ENCODE measurements at places on chromosomes 3 and 15. TPM values are rescaled to one million over a fixed set of nuclear protein-coding genes. Genes with fewer than 3 reads are reported as not detected.

The SEMA3B gene
- 5.4 TPM for total RNA-seq

The CAMK1 gene
- 8.2 TPM for total RNA-seq

The LRRC34 gene
- 3.6 TPM for total RNA-seq

The GPR160 gene
- not detected for total RNA-seq

The IL17RD gene
- 31.1 TPM for total RNA-seq

The EXOG gene
- total RNA-seq, result 20.9 TPM

The FAM81A gene
- not detected for total RNA-seq

The CEP19 gene
- total RNA-seq, result 3.3 TPM

The APH1B gene
- 27.8 TPM for total RNA-seq

The TPRG1 gene
- 1.3 TPM for total RNA-seq

The TLR9 gene
- total RNA-seq, result 0.37 TPM

The ADAMTS7 gene
- 181 TPM for total RNA-seq

The CAND2 gene
- total RNA-seq, result 8.8 TPM

- DNase-seq, result no peak
- H3K27me3 ChIP-seq, result no peaks in the 10 kb centered on the region
- H3K4me1 ChIP-seq, result no peaks in the 10 kb centered on the region
Measured at GRCh38 chr3:17287006-17287689, 402.4 kb downstream of the PLCL2 start.

GRCh38 chr15:39125226-39125625 lies 455.7 kb upstream of the THBS1 start:
- H3K36me3 ChIP-seq, result no peaks in the 10 kb centered on the region
- H3K27ac ChIP-seq, result no peak overlapping the region
- H3K4me1 ChIP-seq, result peaks cover 2% of the 10 kb centered on the region
- no peak overlapping the region for H3K4me3 ChIP-seq
- peaks cover 2% of the 10 kb centered on the region for H3K27me3 ChIP-seq
- no peak for DNase-seq

- H3K4me1 ChIP-seq, result no peaks in the 10 kb centered on the region
- H3K36me3 ChIP-seq, result peaks cover 14% of the 10 kb centered on the region
- no peaks in the 10 kb centered on the region for H3K27me3 ChIP-seq
- DNase-seq, result no peak
Measured at GRCh38 chr15:81215531-81215930, 18.9 kb downstream of the IL16 start.

GRCh38 chr3:125434582-125435011 lies 59.5 kb upstream of the ZNF148 start:
- H3K27ac ChIP-seq, result no peak overlapping the region
- H3K36me3 ChIP-seq, result no peaks in the 10 kb centered on the region
- H3K27me3 ChIP-seq, result no peaks in the 10 kb centered on the region
- no peak for DNase-seq
- no peak overlapping the region for H3K4me3 ChIP-seq

- peak overlapping the region; percentile 99 for H3K27ac ChIP-seq
- DNase-seq, result no peak
- H3K4me3 ChIP-seq, result peak overlapping the region; percentile 96
Measured at GRCh38 chr3:12963922-12964701, 109.1 kb downstream of the IQSEC1 start.

DNA sequence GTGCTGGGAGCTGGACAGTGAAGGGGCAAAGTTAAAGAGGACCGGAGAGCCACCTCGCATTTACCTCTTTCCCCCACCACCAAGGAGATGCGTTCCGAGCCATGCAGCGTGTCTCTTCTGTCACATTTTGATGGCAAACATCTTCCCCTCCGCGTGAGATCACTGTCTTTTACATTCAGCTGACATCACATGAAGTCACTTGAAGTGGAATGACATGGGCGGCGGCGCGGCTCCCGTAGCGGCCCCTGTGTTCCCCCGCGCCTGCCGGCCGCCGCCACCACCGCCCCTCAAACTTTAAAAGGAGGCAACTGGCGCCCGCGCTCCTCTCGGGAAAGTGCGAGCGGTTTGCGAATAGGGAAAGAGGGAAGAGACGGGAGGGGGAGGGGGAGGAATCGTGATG lies at the start of gene FEZF2:
TSS of gene FEZF2 (minus strand) at position 336 of the 400 bp plus-strand sequence. CDS start 682 bp downstream, outside the sequence.
- no peak within 1 kb of the TSS for H3K27ac ChIP-seq
- peak within 1 kb of the TSS; percentile 62 for H3K4me3 ChIP-seq
- H3K36me3 ChIP-seq, result no peaks in the 10 kb centered on the region
- peaks cover 55% of the 10 kb centered on the region for H3K27me3 ChIP-seq

DNA sequence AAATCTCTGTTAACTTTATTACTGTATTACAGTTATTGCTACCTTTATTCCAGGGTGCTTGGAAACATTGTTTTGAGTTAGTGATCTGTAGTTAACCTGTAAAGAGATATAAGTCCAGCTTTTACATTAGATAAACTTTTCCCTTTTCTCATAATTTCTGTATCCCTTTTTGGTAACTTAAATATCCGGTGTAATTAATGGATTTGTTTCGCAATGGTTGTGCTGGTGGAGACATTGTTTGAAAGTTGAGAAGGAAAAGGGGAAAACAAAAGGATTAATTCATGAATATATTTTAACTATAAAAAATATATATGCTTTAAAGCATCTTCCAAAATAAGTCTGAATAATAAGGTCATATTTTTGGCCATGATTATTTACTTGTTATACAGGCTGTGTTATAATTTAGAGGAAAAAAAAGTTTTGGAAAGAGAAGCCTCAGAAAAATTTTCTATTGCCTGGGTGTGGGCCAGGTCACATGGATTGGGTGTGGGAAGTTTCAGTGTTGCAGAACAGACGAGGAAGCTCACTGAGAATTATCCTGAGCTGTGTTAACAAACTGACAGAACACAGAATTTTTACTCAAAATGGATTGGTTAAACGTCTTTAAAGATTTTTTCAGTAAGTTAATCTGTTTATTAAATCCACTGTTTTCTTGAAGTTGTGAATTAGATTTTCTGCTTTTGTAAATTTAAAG lies 27.7 kb upstream of the IL20RB start:
- peaks cover 4% of the 10 kb centered on the region for H3K4me1 ChIP-seq
- H3K27me3 ChIP-seq, result no peaks in the 10 kb centered on the region
- H3K4me3 ChIP-seq, result no peak overlapping the region
- H3K36me3 ChIP-seq, result no peaks in the 10 kb centered on the region
- no peak overlapping the region for H3K27ac ChIP-seq

- peaks cover 4% of the 10 kb centered on the region for H3K36me3 ChIP-seq
- H3K27ac ChIP-seq, result no peak overlapping the region
- H3K4me1 ChIP-seq, result no peaks in the 10 kb centered on the region
- H3K4me3 ChIP-seq, result no peak overlapping the region
- H3K27me3 ChIP-seq, result no peaks in the 10 kb centered on the region
Measured at GRCh38 chr3:177385831-177386301, 188.6 kb upstream of the TBL1XR1 start.

DNA sequence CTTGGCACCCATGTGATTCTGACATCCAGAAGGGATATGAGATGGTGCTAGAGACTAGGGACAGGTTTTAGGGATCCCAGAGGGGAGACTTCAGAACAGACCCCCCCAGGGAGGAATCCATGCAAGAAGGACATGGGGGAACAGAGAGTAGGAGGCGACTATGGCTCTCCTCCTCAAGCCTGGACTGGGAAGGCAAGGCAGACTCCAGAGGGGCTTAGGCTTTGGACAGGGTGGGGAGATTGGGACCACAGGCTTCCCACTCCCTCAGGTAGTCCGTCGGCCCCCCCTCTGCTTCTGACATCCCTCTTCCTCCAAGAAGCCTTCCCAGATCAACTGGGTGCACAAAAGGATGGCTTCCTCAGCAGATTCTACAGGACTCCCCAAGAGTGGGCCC lies 3.0 kb upstream of the VIPR1 start:
- peaks cover 6% of the 10 kb centered on the region for H3K4me1 ChIP-seq
- H3K36me3 ChIP-seq, result no peaks in the 10 kb centered on the region
- peak overlapping the region; percentile 22 for H3K27ac ChIP-seq
- H3K4me3 ChIP-seq, result no peak overlapping the region
- no peak for DNase-seq

DNA sequence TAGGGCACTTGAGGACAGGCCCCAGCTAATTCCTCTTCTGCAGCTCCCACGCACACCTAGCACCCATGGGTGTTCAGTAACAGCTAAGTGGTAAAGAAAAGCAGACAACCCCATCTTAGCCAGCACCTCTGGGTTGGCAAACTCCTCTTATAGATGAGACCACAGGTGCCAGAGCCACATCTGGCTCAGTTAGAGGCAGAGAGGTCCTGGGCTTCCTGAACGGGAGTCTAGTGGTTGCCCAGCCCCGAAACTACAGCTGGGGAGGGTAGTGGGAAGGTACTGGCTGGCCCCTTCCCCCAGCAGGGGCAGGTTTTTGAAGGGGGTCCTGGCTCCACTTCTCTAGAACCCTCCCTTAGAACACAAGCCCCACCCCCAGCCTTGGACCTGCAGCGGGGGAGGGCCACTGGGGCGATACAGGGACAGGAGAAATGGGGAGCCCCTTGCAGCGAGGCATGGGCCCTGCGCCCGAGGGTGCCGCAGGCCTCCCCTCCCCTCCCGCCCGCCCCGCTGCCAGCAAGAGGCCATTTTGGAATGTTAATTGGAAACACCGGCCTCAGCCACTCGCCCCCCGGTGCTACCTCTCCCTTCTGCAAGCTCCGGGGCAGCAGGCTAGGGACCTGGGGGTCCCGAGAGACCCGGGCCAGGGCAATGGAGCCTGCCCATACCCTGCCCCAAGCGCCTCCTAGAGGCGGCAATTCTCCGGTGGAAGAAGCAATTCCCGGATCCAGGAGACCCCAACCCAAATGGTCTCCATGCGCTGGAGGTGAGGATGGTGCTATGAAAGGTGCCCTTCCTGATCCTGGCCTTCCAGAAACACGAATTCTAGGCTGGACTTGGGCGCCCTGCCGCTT lies 1.5 kb downstream of the DUSP7 start:
- DNase-seq, result peak; percentile 64
- H3K36me3 ChIP-seq, result no peaks in the 10 kb centered on the region
- peaks cover 17% of the 10 kb centered on the region for H3K4me1 ChIP-seq
- peaks cover 7% of the 10 kb centered on the region for H3K27me3 ChIP-seq

- no peaks in the 10 kb centered on the region for H3K4me1 ChIP-seq
- H3K27ac ChIP-seq, result no peak overlapping the region
- H3K27me3 ChIP-seq, result no peaks in the 10 kb centered on the region
- no peak overlapping the region for H3K4me3 ChIP-seq
- no peak for DNase-seq
Measured at GRCh38 chr15:70742928-70743327, 20.4 kb downstream of the UACA start.

GRCh38 chr3:46705751-46706552 lies 4.8 kb downstream of the TMIE start:
- peak; percentile 19 for DNase-seq
- peaks cover 7% of the 10 kb centered on the region for H3K27me3 ChIP-seq
- H3K4me1 ChIP-seq, result peaks cover 17% of the 10 kb centered on the region
- no peak overlapping the region for H3K27ac ChIP-seq

GRCh38 chr3:46692566-46692990 lies 901 bp downstream of the ALS2CL start:
- no peak for DNase-seq
- H3K27me3 ChIP-seq, result peaks cover 5% of the 10 kb centered on the region
- H3K27ac ChIP-seq, result no peak overlapping the region
- H3K36me3 ChIP-seq, result no peaks in the 10 kb centered on the region
- H3K4me3 ChIP-seq, result peak overlapping the region; percentile 72

Measured in glutamatergic neuron (in vitro differentiated cells).